ENCODE measurements at places on chromosomes 4 and X.
A peak's percentile ranks its signal among the peaks of the same experiment; 100 is the strongest.

DNA sequence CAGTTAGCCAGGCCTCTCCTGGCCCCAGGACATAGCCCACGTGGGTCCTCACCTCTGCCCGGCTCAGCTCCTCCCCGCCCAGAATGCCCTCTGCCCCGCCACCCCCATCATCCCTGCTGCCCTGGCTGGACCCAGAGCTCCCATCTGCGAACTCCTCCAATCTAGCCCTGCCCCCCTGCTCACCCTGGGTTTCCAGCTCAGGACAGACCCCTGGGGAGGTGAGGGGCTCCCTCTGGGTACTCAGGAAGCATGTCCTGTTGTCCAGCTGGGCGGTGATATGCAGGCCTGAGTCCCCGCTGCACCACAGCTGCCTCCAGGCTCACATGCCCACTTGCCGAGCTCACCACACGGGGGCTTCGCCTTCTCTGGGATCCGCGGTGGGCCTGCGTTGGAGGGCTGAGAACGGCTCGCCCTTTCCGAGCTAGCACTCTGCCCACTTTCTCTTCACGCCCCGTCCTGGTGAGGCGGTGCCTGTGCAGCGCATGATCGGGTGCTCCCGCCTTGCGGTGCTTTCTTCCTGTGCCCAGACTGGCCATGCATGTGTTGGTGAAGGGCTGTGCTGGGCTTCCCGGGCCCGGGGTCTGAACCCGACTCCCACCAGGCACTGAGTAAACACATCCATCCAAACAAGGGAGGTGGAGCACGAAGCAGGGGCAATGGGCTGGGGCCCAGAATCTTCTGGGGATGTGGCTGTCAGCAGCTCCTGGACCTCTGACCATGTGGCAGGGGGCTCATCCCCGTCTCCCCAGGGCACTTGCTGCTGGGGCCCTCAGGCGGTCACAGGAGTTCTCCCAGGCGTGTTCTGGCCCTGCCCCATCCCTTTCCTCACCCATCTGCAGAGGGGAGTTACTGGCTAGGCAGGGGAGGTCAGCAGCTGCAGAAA lies 74.3 kb downstream of the RGS12 start:
- no peak for DNase-seq

DNA sequence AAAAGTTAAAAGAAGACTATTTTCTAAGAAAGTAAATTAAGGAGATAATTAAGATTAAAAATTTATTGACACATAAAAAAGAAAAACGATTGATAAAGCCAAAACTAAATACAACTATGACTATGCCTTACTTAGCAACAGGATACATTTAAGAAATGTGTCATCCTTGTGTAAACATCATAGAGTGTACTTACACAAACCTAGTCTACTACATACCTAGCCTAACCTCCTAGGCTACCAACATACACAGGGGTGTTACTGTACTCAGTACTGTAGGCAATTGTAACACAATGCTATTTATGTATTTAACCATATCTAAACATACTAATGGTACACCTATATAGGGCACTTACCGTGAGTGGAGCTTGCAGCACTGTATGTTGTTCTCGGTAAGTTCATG lies 108.3 kb downstream of the ANXA10 start:
- no peak for DNase-seq

GRCh38 chrX:14528629-14529289 lies 577 bp upstream of the GLRA2 start:
- DNase-seq = peak; percentile 53

DNA sequence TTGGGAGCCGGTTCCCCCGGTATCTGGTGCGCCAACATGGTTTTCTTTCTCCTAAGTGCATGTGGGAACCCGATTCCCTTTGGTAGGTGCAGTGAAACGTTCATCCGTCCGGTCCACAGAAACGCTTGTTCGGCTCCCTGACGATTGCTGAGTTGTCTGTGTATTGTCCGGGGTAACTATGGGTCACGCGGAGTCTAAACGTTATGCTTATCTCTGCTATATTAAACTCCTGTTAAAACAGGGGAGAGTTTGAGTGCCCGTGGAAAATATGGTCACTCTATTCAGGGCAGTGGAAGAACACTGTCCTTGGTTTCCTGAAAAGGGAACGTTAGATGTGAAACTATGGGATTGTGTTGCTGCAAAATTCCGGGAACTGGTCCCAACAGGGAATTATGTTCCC lies 32.4 kb upstream of the MGST2 start:
- no peak for DNase-seq

GRCh38 chrX:5176766-5177165 lies 1051.9 kb downstream of the NLGN4X start:
- DNase-seq = no peak

- no peak for DNase-seq
Observed at GRCh38 chr4:9800848-9801247, 19.4 kb downstream of the DRD5 start.

- no peak for DNase-seq
Observed at GRCh38 chr4:14898989-14899388, 103.3 kb upstream of the CPEB2 start.

- DNase-seq = no peak
Observed at GRCh38 chr4:88722276-88722780, 24.7 kb upstream of the NAP1L5 start.

GRCh38 chrX:22349116-22349515 lies 76.4 kb downstream of the CBLL2 start:
- DNase-seq = no peak

- DNase-seq = no peak
Observed at GRCh38 chr4:120540625-120541024, 381.9 kb downstream of the PRDM5 start.

- no peak for DNase-seq
Observed at GRCh38 chr4:75741027-75741426, 16.6 kb downstream of the USO1 start.

- peak; percentile 99 for DNase-seq
Observed at GRCh38 chr4:10180927-10181744, 64.5 kb upstream of the WDR1 start.

GRCh38 chr4:124025000-124025399 lies 628.4 kb downstream of the SPRY1 start:
- no peak for DNase-seq

GRCh38 chr4:180280076-180280475 lies 1963.1 kb upstream of the TENM3 start:
- no peak for DNase-seq

GRCh38 chr4:158581161-158581560 lies 59.5 kb downstream of the RXFP1 start:
- no peak for DNase-seq

DNA sequence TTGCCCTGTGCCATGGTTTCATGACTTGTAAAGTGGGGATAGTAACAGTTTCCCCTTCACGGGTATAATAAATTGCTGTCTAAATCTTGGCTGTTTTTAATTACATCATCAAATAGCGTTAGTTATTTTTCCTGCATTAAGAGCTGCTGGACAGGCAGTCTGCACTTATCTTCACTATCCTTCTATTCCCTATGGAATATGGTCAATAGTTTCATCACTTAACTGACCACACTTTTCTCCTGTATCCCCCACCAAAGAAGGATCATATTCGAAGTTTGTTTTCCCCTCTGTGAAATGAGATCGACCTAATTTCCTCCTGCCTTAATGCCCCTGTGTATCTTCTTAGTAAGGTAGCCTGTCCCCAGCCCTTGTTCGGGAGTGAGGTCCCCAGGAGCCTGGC lies 133.2 kb downstream of the SHROOM3 start:
- no peak for DNase-seq

GRCh38 chr4:66604192-66604591 lies 933.9 kb upstream of the EPHA5 start:
- no peak for DNase-seq

GRCh38 chr4:1293531-1293941 lies 3.8 kb downstream of the MAEA start:
- no peak for DNase-seq

GRCh38 chrX:13277539-13277938 lies 42.3 kb downstream of the ATXN3L start:
- DNase-seq = no peak

GRCh38 chrX:57951666-57952319 lies 41.5 kb upstream of the ZXDA start:
- peak; percentile 69 for DNase-seq

DNA sequence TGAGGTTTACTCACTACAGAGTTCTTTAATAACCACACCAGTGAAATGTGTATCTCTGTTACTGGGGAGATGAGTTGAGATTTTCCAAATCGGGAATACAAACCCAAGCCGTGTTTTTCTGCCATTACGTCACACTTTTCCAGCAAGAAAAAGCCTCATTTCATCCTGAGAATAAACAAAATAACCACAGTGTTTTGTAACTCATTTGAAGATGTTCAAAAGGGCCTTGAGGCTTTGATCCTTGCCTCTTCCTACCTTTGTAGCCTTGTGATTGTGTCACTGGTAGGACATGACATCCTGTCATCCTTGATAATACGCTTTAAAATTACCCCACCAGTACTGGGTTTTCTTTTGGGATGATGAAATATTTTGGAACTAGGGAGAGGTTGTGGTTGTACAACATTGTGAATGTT lies 2.9 kb downstream of the USP11 start:
- no peak for DNase-seq

GRCh38 chr4:119739796-119740195 lies 111.2 kb upstream of the PDE5A start:
- no peak for DNase-seq

DNA sequence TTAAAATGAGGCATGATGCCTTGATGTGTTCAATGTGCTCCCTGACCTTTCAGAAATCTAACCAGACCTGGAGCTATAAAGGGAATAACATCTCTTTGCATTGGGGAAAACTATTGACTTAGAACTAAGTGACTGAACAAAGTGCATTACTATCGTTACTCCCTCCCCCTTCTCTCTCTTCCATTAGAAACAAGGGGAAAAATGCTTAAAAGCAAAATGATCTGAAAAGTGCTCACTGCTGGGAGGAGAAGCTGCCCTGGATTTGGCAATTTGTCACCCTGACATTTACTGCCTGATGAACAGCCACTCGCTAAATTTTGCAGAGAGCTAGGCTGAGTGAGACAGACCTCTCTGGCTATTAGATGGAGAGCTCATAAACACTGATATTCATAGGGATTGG lies 48.6 kb upstream of the PARM1 start:
- no peak for DNase-seq

GRCh38 chrX:19798423-19798822 lies 89.0 kb downstream of the SH3KBP1 start:
- no peak for DNase-seq

GRCh38 chr4:16532240-16532970 lies 306.1 kb upstream of the TAPT1 start:
- DNase-seq = peak; percentile 69

DNA sequence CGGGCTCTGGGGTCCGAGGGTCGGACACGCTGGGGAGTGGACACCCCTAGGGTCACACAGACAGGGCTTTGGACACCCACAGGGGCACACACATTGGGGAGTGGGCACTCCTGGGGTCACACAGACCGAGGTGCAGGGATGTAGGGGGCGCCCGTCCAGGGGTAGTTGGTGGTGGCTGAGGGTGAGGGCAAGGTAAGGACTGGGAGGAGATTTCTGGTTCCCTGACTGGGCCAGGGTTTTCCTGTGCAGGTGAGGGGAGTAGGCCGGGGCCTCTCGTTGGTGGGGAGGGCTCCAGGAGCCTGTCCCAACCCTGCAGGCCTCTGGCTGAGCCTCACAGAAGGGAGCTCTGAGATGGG lies 21.9 kb upstream of the WDR45 start:
- DNase-seq = no peak

GRCh38 chrX:125295337-125295736 lies 24.3 kb upstream of the TEX13C start:
- no peak for DNase-seq

DNA sequence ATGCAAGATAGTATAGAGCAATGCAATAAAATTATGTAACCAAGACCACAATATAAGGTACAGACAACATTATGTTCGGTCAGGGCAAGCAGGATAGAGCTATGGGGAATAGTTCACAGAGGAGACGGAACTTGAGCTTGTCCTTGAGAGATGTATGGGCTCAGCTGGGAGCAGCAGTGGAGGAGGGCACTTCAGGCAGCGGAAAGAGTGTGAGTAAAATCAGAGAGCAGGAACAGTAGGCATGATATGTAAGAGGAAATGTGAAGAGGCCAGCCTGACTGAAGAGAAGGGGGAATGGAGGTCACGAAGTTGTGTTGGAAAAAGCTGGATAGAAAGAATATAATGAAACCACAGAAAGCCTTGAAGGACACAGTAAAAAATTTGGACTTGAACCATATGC lies 217.2 kb upstream of the NOCT start:
- no peak for DNase-seq

DNA sequence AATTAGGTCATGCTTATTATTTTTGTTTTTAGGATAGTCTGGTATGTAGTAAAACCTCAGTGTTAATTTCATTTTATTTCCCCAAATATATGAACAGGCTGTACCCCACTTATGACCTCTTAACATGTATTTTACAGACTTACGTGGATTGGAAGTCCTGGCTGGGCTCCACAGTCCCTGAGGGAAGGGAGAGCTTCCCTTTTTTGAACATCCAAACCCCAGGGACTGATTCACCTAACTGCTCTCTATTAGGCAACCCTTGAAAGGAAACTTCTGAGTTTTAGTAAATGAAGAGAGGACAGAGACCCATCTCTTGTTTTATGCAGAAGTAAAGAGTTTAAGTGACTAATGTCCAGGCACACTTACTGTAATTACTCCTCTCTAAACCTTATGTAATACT lies 233.1 kb upstream of the SPRY1 start:
- DNase-seq = peak; percentile 24

DNA sequence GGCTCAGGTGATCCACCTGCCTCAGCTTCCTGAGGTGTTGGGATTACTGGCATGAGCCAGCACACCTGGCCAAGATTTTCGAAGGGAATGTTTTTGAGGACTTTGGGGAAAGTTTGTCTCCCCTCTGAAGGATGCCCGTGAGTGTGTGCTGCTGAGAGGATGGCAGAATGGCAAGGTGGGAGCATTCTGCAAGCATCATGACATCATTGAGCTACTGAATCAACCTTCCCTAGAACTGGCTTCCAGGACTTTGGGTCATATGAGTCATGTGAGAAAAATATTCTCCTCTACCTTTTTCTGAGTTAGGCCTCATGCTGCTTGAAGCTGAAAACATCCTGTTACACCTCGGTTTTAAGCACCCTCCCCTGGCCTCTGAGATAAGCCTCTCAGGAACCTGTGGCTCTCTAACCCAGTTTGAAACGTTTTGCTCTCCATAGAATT lies 31.0 kb downstream of the TMEM131L start:
- peak; percentile 45 for DNase-seq

DNA sequence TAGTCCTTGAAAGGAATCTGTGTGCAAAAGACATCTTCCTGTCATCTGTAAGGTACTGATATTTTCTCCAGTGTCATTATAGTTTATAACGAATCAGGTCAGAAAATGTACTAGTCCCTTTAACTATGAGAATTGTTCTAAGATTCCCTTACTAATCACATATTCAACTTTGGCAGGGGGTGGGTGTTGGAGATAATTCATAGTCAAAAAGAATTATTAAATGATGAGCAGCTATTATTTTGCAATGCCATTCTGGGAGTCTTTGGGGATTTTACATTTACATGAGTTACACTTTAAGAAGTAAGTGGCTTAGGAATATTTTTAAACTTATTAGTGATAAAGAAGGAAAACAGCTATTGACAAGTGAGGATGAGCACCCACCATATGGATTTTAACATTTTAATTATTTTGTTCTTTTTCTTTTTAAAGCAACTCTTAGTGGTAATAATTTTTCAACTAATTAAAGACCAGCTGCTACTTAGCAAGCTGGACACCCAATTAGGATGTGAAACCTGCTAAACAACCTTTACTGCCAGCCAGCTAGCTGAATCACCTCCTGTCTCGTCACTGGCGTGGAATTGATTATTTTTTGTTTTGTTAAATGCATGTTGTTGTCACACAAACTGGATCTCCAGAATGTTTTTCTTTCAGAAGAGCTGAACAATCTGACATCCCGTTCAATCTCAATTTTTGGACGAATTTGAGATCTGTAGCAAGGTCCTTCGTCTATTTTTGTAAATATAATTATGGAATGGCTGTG lies 219.2 kb downstream of the ARAP2 start:
- no peak for DNase-seq

GRCh38 chrX:6959006-6959405 lies 188.5 kb upstream of the STS start:
- DNase-seq = no peak
